ENCODE measurements at places on chromosomes 1 and 21.

- DNase-seq, result no peak
Observed at GRCh38 chr1:64664299-64664698, 80.6 kb upstream of the RAVER2 start.

DNA sequence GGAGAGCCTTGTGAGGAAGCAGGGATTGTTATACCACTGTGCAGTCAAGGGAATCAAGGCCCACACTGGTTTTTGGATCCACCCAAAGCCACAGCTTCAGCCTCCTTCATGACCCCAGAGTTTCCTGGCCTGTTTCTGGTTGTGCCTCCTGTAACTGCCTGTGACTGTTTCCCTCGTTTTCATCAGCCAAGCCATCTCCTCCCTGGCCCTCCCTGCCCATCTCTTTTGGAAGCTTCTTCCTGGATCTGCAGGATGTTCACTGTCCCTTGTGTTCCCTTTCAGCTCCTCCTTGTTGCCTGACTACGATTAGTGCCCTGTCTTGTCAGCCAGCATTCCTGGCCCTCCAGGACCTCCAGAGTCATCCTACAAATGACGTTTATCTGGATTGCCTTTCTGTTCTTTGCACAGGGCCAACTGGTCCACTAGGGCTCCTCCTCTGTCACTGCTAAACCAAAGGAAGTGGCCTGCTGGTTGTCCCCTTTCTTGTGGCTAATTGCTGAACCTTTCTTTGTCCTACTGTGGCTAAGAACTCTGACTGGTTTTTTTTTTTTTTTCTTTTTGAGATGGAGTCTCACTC lies 17.9 kb downstream of the SFT2D2 start:
- peak; percentile 24 for DNase-seq

GRCh38 chr21:36425286-36425685 lies 40.1 kb downstream of the CHAF1B start:
- DNase-seq, result peak; percentile 45

GRCh38 chr1:1894354-1895059 lies 3.6 kb upstream of the GNB1 start:
- no peak for DNase-seq

All from fibroblast of skin of scalp (primary cell).